ENCODE measurements at places on chromosomes 11 and 22. TPM values are rescaled to one million over a fixed set of nuclear protein-coding genes. Genes with fewer than 3 reads are reported as not detected.

DNA sequence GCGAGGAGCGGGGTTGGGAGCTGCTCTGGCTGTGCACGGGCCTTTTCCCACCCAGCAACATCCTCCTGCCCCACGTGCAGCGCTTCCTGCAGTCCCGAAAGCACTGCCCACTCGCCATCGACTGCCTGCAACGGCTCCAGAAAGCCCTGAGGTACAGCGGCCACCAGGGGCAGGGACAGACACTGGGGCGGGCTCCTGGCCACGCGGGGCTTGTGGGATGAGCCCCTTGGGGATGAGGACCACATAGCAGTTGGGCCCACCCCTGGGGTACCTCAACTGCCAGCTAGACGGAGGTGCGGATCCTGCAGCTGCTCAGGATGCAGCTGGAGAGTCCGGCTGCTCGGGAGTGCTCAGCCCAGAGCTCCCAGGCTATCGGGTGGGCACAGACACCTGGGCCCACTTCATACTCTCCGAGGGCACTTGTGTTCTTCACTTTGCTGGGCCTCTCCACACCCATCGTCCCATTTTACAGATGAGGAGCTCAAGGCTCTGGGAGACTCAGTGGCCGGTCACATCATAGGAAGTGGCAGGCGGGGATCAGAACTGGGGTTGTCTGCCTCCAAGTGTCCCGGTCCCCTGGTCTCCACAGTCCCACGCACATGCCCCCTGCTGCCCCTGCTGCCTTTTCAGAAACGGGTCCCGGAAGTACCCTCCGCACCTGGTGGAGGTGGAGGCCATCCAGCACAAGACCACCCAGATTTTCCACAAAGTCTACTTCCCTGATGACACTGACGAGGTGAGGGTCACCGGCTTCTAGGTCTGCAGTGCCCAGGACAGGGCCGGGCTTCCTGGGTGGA lies 77.6 kb downstream of the MYO7A start:
- DNase-seq: peak; percentile 42

DNA sequence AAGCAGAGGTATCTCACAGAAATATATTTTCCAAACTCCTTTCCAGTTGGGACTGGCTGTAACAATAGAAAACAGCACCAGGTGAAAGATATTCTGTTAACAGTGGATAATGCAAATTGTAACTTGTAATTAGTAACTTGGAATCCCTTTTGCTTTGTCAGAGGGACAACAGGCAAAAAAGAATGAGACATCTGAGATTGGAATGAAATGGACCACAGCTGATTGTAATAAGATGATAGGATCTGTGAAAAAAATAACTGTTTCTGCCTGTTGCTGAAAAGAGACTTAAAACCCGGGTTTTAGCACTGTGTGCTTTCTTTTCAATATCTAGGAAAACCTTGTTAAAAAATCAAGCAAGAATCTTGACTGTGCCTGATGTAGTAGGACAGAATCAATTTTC lies 655.7 kb downstream of the METTL15 start:
- DNase-seq: no peak

OR2AG1 gene
- total RNA-seq: not detected

GRCh38 chr11:78622666-78623065 lies 48.0 kb upstream of the NARS2 start:
- no peak for DNase-seq

DNA sequence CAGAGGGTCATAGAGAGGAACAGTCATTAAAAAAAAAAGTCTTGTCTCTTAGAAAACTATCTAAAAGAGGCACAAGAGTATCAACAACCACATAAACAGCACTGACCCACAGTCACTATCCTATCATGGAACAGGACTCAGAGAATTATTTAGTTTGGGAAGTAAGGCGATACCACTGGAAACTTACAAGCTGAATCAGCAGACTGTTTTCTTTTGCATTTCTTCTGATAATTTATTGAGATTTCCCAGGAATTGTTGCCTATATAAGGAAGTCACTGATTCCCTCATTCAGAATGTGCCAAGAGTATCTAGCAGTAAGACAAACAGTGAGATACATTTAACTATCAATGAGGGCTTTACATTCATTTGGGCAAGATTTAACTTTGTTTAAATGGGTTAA lies 304.1 kb downstream of the GUCY1A2 start:
- DNase-seq: no peak

- no peak for DNase-seq
Measured at GRCh38 chr11:105049481-105049880, 4.3 kb upstream of the CARD16 start.

DNA sequence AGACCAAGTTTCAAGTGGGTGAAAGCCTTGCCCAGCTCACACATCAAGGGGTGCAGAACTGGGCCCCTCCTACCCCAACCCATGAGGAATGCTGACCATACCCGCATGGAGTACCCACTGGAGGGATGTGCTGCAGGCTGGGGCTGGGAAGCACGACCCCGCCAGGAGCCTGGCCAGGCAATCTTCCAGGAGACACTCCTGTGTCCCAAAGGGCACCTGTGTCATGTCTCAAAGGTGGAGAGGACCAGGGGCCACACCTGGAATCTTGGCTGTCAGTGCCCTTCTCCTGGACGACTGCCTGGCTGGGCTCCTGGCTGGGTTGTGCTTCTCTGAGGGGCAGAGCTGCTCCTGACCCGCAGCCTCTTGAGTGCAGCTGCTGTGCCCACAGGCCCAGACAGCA lies 6.7 kb downstream of the ARAP1 start:
- DNase-seq: no peak

GRCh38 chr22:31956360-31956759 lies 12.0 kb downstream of the YWHAH start:
- no peak for DNase-seq

SMIM35 gene
- total RNA-seq: 0.15 TPM

All from aorta (tissue), 5 donors.